ENCODE measurements at places on chromosomes 12 and 14.

DNA sequence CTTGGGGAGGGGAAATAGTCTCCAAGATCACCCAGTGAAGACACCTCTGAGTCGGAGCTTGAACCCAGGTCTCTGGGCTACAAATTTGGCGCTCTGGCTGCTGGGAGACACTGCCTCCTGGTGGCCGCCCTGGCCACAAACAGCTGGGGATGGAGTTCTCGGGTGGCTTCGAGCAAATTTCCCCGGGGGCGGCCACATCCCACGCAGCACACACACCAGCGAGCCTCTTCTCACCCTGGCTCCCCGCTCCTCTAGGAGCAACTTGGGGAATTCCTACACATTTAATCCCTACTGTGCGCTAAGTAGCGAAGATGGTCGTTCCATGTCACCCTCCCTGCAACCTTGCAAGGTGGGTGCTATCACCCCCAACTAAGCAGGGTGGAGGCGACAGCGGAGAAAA is 66.2 kb upstream of the BEGAIN start:
- no peak overlapping the region for H3K27ac ChIP-seq
- no peak overlapping the region for H3K4me3 ChIP-seq
- H3K4me1 ChIP-seq: no peaks in the 10 kb centered on the region
- no peaks in the 10 kb centered on the region for H3K27me3 ChIP-seq
- H3K36me3 ChIP-seq: no peaks in the 10 kb centered on the region
- DNase-seq: no peak

DNA sequence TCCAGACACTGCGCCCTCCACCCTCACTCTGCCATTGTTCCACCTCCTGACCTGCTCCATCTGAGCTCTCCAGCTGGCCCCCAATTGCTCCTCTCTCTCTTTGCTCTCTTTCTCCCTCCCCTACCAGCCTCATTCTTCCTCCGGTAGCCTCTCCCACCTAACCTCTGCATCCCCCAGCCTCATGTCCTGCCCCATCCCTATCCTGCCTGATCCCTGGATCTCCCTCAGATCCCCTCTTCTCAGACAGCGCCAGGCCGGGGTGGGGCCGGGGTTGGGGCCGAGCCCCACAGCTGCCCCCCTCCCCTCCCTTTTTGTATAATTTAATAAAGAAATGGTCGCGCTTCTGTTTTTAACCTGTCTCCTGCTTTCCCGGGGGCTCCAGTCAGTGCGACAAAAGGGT is 1.7 kb upstream of the LAG3 start:
- no peak overlapping the region for H3K4me3 ChIP-seq
- H3K36me3 ChIP-seq: peaks cover 10% of the 10 kb centered on the region
- peaks cover 23% of the 10 kb centered on the region for H3K4me1 ChIP-seq
- no peaks in the 10 kb centered on the region for H3K27me3 ChIP-seq

- H3K4me3 ChIP-seq: no peak overlapping the region
- no peaks in the 10 kb centered on the region for H3K36me3 ChIP-seq
- peak; percentile 44 for DNase-seq
- H3K27me3 ChIP-seq: no peaks in the 10 kb centered on the region
- peak overlapping the region; percentile 19 for H3K27ac ChIP-seq
Observed at GRCh38 chr12:12592930-12593329, 18.7 kb upstream of the CREBL2 start.

DNA sequence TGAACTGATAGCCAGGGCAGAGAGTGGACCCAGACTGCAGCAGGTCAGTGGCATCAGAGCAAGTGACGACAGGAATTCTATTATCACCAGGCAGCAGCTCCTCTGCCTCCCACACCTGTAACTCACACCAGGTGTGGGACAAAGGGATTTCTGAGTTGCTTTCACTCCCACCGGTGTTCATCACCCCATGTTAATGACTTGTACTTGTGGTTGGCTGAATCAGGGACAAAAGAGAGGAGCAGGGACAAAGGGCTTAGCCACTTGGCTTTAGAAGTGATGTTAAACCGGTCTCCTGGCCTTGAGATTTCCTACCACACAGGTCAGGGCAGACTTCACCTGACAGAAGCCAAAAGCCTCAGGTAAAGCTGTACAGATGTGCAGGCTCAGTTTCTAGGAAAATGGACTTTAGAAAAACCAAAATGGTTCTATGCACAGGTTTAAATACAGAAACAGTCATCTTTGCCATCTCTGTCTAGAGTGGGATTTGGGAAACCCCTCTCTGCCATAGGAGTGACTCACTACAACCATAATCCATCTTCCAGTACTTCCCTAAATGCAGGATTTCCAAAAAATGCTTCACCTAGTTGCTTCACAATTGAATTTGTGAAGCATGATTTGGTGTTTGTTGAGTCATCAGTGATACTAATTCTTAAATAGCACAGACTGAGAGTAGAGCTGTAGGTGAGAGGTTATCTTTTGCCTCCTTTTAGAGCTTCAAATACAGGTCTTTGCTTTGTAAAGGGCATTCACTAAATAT is 158.5 kb downstream of the PRKCH start:
- H3K36me3 ChIP-seq: no peaks in the 10 kb centered on the region
- no peak for DNase-seq
- peak overlapping the region; percentile 71 for H3K27ac ChIP-seq
- H3K27me3 ChIP-seq: no peaks in the 10 kb centered on the region

DNA sequence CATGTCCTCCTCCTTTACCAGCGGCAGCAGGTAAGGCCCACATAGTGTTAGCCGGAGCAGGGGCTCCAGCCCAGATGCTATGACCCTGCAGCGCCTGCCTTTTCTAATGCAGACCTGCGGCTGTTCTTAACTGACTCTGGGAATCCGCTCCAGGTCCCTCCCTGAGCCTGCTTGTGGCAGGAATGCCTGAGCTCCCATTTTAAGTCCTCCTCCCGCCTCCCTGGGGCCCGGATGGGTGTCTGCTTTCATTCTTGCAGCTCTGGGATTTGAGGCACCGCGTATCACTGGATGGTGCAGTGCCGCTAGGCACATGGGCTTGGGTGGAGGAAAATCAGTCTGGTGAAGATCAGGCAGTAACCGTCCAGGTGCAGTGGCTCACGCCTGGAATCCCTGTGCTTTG is 7.6 kb downstream of the TSPAN9 start:
- no peak overlapping the region for H3K4me3 ChIP-seq
- no peaks in the 10 kb centered on the region for H3K36me3 ChIP-seq
- peak overlapping the region; percentile 74 for H3K27ac ChIP-seq
- H3K4me1 ChIP-seq: peaks cover 67% of the 10 kb centered on the region
- H3K27me3 ChIP-seq: no peaks in the 10 kb centered on the region
- no peak for DNase-seq

GRCh38 chr12:32821710-32822109 is 66.0 kb upstream of the YARS2 start:
- H3K27me3 ChIP-seq: no peaks in the 10 kb centered on the region
- no peaks in the 10 kb centered on the region for H3K4me1 ChIP-seq
- H3K27ac ChIP-seq: no peak overlapping the region
- no peak overlapping the region for H3K4me3 ChIP-seq

DNA sequence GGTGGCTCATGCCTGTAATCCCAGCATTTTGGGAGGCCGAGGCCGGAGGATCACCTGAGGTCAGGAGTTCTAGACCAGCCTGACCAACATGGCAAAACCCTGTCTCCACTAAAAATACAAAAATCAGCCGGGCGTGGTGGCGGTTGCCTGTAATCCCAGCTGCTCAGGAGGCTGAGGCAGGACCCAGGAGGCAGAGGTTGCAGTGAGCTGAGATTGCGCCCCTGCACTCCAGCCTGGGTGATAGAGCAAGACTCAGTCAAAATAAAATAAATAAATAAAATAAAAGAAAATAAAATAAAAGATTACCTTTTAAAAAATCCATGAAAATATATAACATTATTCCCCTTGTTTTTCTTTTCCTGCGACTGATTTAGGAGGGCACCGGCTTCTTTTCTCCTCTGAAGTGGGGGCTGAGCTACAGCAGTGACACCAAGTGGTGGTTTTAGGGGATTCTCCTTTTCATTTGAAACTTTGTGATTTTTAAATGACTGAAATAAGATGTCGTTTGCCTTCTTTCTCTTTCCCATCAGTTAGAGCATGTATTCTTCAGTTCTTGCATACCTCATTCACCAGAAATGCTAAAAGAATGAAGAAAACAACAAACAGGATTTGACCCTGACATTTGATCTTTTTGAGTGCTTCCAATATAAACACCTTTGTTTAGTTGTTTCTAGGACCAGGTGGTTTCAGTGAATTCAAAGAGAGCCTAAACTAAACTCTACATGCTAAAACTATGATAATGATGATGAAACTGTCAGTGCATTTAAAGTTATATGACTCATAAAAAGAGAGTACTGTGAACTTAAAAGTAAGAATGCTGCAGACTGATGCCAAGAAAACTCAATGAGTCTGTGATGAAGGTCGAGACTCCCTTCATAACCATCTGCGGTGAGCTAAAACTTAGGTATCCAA is 22.6 kb upstream of the PKP2 start:
- H3K27ac ChIP-seq: no peak overlapping the region
- H3K27me3 ChIP-seq: no peaks in the 10 kb centered on the region
- DNase-seq: no peak
- H3K4me3 ChIP-seq: no peak overlapping the region
- no peaks in the 10 kb centered on the region for H3K36me3 ChIP-seq

DNA sequence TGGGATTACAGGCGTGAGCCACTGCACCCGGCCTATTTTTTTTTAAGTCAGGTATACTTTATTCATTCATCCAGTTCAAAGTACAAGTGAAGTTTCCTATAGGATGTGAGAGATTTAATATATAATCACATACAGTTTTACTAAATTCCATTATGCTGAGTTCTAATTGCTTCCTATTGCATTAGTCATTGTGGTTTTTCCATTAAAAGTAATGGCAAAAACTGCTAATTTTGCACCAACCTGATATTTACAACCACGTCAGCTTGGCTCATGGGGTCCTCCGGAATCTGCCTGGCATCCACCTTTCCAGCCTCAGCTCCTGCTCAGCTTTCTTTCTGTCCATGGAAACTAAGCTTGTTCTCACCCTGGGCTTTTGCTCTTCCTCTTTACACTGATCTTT is 67.0 kb upstream of the CSRP2 start:
- H3K4me1 ChIP-seq: no peaks in the 10 kb centered on the region
- DNase-seq: no peak
- no peak overlapping the region for H3K4me3 ChIP-seq
- H3K36me3 ChIP-seq: no peaks in the 10 kb centered on the region
- H3K27me3 ChIP-seq: no peaks in the 10 kb centered on the region

GRCh38 chr12:115407723-115408122 is 723.7 kb upstream of the TBX3 start:
- peaks cover 29% of the 10 kb centered on the region for H3K4me1 ChIP-seq
- no peaks in the 10 kb centered on the region for H3K27me3 ChIP-seq
- H3K4me3 ChIP-seq: no peak overlapping the region
- no peak overlapping the region for H3K27ac ChIP-seq
- H3K36me3 ChIP-seq: no peaks in the 10 kb centered on the region

DNA sequence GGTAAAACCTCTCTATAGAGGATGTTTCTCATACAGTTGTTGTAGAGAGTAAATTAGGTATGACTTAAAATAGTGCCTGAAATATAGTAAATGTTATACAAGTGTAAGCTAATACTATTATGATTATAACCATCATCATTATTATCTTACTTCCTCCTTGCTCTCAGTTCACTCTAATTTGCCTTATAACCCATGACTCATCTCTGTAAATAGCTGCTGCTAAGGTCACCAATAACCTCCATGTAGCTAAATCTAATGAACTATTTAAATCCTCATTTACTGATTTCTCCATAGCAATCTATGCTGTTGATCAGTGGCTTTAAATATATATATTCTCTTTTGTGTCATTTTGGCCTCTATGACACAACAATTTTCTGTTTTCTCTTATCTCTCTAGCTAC is 109.6 kb downstream of the RMST start:
- no peak overlapping the region for H3K4me3 ChIP-seq
- no peaks in the 10 kb centered on the region for H3K27me3 ChIP-seq
- no peaks in the 10 kb centered on the region for H3K36me3 ChIP-seq
- peaks cover 56% of the 10 kb centered on the region for H3K4me1 ChIP-seq

DNA sequence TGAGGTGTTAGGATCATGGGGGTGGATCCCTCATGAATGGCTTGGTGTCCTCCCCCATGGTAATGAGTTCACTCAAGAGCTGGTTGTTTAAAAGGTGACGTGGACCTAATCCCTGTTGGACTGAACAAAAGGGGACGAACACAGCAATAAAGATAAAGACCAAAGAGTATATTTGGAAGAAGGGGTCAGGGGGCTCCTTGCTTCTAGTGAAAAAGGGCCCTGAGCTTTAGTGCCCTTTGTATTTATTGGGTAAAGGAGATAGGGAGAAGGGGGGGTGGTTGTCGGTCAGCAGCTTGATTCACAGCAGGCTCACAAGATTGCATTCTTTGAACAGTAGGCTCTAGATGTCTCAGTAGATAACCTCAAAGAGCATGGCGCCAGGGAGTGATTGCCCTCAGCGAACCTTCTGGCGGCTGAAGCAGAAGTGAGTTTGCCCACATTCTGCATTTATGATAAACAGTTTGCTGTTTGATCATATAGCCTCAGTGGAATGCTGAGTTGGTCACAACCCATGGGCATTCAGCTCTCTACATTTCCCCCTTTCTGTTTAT is 25.9 kb upstream of the MAPKAPK5 start:
- peaks cover 23% of the 10 kb centered on the region for H3K4me1 ChIP-seq
- peak; percentile 71 for DNase-seq
- H3K4me3 ChIP-seq: no peak overlapping the region
- H3K27me3 ChIP-seq: no peaks in the 10 kb centered on the region

DNA sequence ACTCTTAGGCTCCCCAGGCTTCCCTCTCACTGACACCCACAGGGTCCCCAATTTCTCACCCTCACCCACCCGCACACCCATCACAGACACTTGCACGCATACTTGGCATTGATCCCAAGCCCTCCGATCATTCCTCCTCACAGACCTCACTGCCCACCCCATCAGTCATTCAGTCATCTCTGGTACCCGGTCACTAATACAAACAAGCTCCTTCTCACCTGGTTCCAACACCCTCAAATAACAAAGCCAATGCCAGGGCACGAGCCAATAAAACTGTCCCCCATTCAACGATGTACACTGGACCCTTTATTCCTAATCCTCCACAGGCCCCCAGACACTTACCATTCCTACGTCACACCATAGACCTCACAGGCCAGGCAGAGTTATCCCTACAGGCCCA is 2.3 kb downstream of the ZNF605 start:
- no peaks in the 10 kb centered on the region for H3K27me3 ChIP-seq
- no peak overlapping the region for H3K4me3 ChIP-seq
- H3K36me3 ChIP-seq: no peaks in the 10 kb centered on the region
- no peaks in the 10 kb centered on the region for H3K4me1 ChIP-seq
- DNase-seq: no peak

Measured in Caco-2 (cell line).